Stimulated activated CD4-positive, alpha-beta T cell treated with anti-CD3 and anti-CD28 coated beads, Interleukin-1b, Interleukin-23, amount 100 ng/mL, for 48 hours (primary cell): ENCODE measurements at places on chromosomes 6 and 20.

- DNase-seq: no peak
Measured at GRCh38 chr6:105257340-105257739, 77.5 kb upstream of the POPDC3 start.

DNA sequence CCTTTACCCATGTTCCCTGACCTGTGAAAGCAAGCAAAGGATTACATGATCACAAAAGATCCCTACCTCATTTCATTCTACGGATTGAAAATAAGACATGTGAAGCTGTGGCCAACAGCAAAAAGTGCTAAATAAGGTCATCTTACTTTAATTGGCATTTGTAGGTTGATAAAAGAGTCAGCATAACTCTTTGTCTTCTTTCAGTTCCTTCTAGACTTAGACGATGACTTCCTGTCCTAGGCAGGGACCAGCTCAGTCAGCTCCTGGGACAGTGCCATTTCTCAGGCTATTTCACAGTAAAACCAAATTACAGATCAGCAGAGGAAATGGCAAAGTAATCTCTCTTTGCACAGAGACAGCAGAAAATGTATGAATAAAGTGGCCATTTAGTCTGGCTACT is 480.7 kb downstream of the RFPL4B start:
- DNase-seq: no peak

DNA sequence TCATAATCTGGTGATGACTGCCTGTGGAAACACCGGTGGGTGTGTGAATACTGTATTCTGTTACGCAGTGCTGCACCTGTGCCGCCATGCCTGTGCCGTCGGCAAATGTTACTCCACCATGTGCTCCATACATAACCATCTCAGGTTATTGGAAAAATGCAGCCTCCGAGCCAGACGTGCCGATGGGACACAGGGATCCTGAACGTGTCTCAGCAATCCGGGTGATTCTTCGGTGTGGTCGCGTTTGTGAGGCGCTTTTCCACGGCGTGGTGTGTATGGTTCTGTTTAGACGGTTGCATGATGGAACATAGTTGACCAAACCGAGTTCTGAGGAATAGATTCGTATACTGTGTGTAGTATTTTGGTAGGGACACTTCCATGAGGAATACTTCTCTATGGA is 130.3 kb downstream of the SMOC2 start:
- DNase-seq: no peak

GRCh38 chr20:56808732-56809131 is 179.6 kb downstream of the TFAP2C start:
- DNase-seq: no peak

GRCh38 chr6:2266031-2266795 is 20.8 kb upstream of the GMDS start:
- no peak for DNase-seq

- no peak for DNase-seq
Measured at GRCh38 chr6:1890987-1891386, 281.3 kb downstream of the FOXC1 start.

DNA sequence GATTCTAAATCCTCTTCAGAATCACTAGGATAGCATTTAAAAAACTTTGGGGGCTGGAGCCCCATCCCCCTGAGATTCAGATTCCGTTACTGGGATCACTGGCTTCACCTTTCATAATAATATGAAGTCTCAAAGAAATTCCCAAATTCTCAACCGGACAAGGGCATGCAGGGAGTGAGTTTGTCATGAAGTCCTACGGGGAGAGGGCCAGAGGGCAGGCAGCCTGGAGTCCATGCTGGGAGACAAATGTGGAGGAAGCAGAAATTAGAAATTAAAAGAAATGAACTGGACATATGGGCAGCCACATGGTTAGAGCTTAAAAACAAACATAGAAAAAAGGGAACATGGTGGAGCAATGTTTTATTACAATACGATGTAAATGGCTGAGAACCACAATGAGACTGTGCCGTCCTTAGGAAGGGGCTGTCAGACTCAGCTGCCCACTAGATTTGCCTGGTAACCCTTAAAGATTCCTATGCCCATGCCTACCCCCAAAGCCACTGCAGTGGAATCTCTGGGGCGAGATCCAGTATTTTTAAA is 142.6 kb downstream of the CEBPB start:
- no peak for DNase-seq

GRCh38 chr6:154441995-154442310 is 68.5 kb downstream of the CNKSR3 start:
- no peak for DNase-seq

GRCh38 chr20:37878835-37879599 is 23.9 kb upstream of the VSTM2L start:
- no peak for DNase-seq

DNA sequence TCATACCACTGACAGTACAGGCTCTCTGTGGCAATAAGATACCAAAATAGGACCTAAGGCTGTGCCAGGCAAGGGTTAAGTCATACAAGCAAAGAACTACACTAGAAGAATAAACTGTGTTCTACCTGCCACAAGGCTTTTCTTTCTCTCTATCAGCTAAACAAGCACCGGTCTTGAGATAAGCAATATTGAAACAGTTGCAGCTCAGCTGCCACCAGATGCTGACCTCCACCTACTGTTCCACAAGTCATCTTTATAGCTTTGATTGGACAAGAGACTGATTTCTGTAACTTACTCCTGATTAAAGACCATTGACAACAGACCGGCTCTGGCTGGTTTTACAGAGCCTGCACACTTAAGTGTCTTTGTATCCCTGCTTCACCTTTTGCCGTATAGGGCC is 24.1 kb downstream of the SCP2D1 start:
- no peak for DNase-seq
